ENCODE measurements at places on chromosomes 12 and 14.

DNA sequence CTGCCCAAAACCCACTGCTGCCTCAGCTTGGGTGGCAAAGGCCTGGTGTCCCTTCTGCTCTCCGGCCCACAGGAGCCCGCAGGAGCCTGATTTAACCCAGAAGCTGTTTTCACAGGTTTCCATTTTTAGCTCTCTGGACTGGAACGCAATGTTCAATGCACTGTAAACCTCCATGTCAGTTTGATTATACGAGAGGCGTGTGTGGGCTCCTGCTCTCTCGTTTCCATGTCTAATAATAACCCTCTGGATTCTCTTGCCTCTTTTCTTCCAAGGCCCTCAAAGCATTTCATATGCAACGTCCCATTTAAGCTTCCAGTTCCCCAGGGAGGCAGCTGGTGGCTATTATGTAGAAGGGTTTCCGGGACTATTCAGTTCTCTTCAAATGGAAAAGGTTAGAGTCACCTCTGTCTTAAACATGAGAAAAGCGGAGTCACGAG is 161.1 kb downstream of the SUDS3 start:
- no peaks in the 10 kb centered on the region for H3K4me1 ChIP-seq
- no peaks in the 10 kb centered on the region for H3K36me3 ChIP-seq
- no peak overlapping the region for H3K27ac ChIP-seq
- no peak for DNase-seq

GRCh38 chr14:59768855-59769375 is 101.7 kb downstream of the RTN1 start:
- no peak overlapping the region for H3K4me3 ChIP-seq
- no peaks in the 10 kb centered on the region for H3K4me1 ChIP-seq
- H3K27ac ChIP-seq = no peak overlapping the region
- H3K36me3 ChIP-seq = no peaks in the 10 kb centered on the region
- H3K27me3 ChIP-seq = peaks cover 6% of the 10 kb centered on the region
- DNase-seq = no peak

- H3K4me3 ChIP-seq = no peak overlapping the region
- peaks cover 17% of the 10 kb centered on the region for H3K4me1 ChIP-seq
- peaks cover 23% of the 10 kb centered on the region for H3K27me3 ChIP-seq
- no peaks in the 10 kb centered on the region for H3K36me3 ChIP-seq
- DNase-seq = no peak
Measured at GRCh38 chr12:30792648-30793499, 38.1 kb upstream of the CAPRIN2 start.

- no peak for DNase-seq
- H3K36me3 ChIP-seq = no peaks in the 10 kb centered on the region
- no peaks in the 10 kb centered on the region for H3K27me3 ChIP-seq
- no peaks in the 10 kb centered on the region for H3K4me1 ChIP-seq
- no peak overlapping the region for H3K27ac ChIP-seq
Measured at GRCh38 chr14:39014460-39014859, 88.6 kb downstream of the SEC23A start.

GRCh38 chr12:12890543-12891079 is 751 bp upstream of the GPRC5A start:
- peaks cover 9% of the 10 kb centered on the region for H3K4me1 ChIP-seq
- DNase-seq = peak; percentile 52
- H3K36me3 ChIP-seq = no peaks in the 10 kb centered on the region
- H3K27me3 ChIP-seq = peaks cover 26% of the 10 kb centered on the region

DNA sequence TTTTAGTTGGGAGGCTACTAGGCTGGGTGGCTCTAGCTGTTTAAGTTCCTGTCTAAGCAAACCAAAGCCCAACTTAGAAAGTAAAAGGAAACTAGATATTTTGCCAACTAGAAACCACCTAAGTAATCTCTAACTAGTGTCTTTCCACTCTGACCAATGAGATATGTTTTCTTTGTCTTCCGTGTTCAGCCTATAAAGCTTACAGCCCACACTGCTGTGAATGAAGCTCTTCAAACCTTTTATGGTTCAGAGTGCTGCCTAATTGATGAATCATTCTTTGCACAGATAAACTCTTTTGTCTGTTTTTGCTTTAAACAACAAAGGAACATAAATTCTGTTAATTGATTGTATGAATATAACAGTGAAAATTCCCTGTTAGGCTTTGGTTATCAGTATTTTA is 66.1 kb downstream of the FUT8 start:
- peak overlapping the region; percentile 8 for H3K27ac ChIP-seq
- peaks cover 72% of the 10 kb centered on the region for H3K4me1 ChIP-seq
- H3K36me3 ChIP-seq = peaks cover 15% of the 10 kb centered on the region
- no peak for DNase-seq
- H3K27me3 ChIP-seq = no peaks in the 10 kb centered on the region

- no peaks in the 10 kb centered on the region for H3K36me3 ChIP-seq
- no peak overlapping the region for H3K4me3 ChIP-seq
- H3K27ac ChIP-seq = no peak overlapping the region
- H3K4me1 ChIP-seq = no peaks in the 10 kb centered on the region
Measured at GRCh38 chr14:78586681-78587080, 416.5 kb downstream of the NRXN3 start.

DNA sequence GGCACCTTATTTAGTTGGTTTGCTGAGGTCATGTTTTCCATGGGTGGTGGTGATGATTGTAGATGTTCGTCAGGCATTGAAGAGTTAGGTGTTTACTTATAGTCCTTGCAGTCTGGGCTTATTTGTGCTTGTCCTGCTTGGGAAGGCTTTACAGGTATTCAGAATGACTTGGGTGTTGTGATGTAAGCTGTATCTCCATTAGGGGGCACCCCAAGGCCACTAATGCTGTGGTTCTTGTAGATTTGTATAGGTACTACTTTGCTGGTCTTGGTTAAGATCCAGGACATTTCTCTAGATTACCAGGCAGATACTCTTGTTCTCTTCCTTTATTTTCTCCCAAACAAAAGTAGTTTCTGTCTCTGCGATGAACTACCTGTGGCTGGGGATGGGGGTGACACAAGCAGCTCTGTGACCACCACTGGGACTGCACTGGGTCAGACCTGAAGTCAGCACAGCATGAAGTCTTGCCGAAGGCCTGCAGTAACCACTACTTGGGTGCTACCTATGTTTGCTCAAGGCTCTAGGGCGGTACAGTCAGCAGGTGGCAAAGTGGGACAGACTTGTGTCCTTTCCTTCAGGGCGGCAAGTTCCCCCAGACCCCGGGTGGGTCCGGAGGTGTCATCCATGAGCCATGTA is 35.8 kb upstream of the FBXO33 start:
- peak; percentile 59 for DNase-seq
- no peaks in the 10 kb centered on the region for H3K36me3 ChIP-seq
- H3K4me3 ChIP-seq = no peak overlapping the region
- peaks cover 6% of the 10 kb centered on the region for H3K27me3 ChIP-seq
- H3K27ac ChIP-seq = no peak overlapping the region

DNA sequence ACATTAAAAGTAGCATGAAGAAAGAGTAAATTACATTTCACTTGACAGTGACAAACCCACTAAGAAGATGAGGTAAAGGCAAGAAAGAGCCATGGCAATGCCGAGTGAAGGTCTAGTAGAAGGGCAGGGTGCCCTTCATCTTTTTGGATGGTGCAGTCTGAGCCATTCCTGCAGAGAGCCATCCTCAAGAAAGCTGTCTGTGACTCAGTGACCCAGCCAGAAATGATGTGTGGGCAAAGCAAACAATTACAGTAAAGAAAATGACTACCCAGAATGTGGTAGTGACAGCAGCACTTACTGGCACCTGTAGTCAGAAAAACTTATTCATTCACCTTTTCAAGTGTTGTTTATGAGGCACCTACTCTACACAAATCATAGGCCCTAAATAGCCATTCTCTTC is 281.7 kb downstream of the DUSP6 start:
- H3K4me3 ChIP-seq = no peak overlapping the region
- peak; percentile 68 for DNase-seq
- H3K4me1 ChIP-seq = peaks cover 60% of the 10 kb centered on the region
- H3K27ac ChIP-seq = peak overlapping the region; percentile 91

DNA sequence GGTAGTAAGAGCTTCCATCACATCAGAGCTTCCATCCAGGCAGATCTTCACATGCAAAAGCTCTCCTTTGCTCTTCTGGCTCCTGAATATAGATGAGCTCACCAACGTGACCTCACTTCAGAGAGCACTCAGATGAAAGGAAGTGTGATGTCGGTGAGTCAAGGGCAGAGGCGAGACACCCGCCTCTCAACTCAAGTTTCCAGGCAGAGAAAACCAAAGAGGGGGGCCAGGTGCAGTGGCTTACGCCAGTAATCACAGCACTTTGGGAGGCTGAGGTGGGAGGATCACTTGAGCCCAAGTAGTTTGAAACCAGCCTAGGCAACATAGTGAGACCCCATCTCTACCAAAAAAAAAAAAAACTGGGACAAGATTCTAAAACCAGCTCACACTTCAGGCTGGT is 126.9 kb downstream of the DUSP6 start:
- peaks cover 64% of the 10 kb centered on the region for H3K4me1 ChIP-seq
- H3K4me3 ChIP-seq = peak overlapping the region; percentile 58
- peaks cover 10% of the 10 kb centered on the region for H3K36me3 ChIP-seq
- DNase-seq = peak; percentile 90
- peak overlapping the region; percentile 99 for H3K27ac ChIP-seq

- peak overlapping the region; percentile 4 for H3K4me3 ChIP-seq
- H3K36me3 ChIP-seq = no peaks in the 10 kb centered on the region
- peaks cover 5% of the 10 kb centered on the region for H3K27me3 ChIP-seq
- peaks cover 36% of the 10 kb centered on the region for H3K4me1 ChIP-seq
- peak; percentile 23 for DNase-seq
- H3K27ac ChIP-seq = no peak overlapping the region
Measured at GRCh38 chr14:105479431-105480158, 5.0 kb downstream of the CRIP2 start.

DNA sequence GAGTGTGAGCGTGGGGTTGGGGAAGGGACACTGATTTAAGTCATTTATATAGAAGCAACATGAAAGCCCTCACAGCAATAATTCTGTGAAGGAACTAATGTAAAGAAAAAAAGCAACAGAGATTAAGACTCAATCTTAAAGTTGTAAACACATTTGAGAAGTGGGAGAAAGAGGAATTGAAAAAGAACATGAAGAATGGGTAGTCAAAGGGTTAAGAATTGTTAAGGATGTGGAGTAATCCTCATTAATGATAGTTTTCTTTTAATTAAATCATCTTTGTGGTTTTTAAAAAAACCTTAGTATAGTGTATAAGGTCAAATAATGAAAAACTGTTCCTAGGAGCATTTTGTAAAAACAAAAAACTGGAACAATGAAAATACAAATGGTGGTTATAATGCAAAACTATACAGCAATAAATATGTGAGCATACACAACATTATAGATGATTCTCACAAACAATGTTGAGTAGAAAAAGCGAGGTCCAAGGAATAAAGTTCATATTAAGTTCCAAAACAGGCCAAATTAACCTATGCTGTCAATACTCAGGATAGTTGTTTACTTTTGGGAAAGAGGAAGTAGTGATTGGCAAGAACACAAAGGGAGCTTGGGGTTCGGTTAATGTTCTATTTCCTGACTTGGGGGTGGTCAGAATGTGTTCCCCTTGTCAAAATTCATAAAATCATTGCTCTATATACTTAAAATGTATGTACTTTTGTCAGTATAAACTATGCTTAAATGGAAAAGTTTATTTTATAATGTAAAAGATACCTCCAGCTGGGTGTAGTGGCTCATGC is 120.4 kb upstream of the ATF7IP start:
- H3K27ac ChIP-seq = no peak overlapping the region
- peaks cover 11% of the 10 kb centered on the region for H3K36me3 ChIP-seq
- peaks cover 8% of the 10 kb centered on the region for H3K4me1 ChIP-seq
- DNase-seq = no peak

- H3K4me3 ChIP-seq = no peak overlapping the region
- no peak overlapping the region for H3K27ac ChIP-seq
- H3K36me3 ChIP-seq = no peaks in the 10 kb centered on the region
- peaks cover 9% of the 10 kb centered on the region for H3K4me1 ChIP-seq
Measured at GRCh38 chr12:76641073-76641472, 81.5 kb upstream of the OSBPL8 start.

- H3K4me1 ChIP-seq = peaks cover 79% of the 10 kb centered on the region
- peaks cover 14% of the 10 kb centered on the region for H3K36me3 ChIP-seq
- no peak overlapping the region for H3K4me3 ChIP-seq
- H3K27ac ChIP-seq = no peak overlapping the region
- no peak for DNase-seq
Measured at GRCh38 chr14:70649803-70650202, 8.1 kb downstream of the TTC9 start.

- peaks cover 5% of the 10 kb centered on the region for H3K4me1 ChIP-seq
- DNase-seq = no peak
- H3K4me3 ChIP-seq = no peak overlapping the region
- no peak overlapping the region for H3K27ac ChIP-seq
- H3K36me3 ChIP-seq = no peaks in the 10 kb centered on the region
Measured at GRCh38 chr12:8680533-8680932, 17.3 kb upstream of the RIMKLB start.

GRCh38 chr14:30443368-30444007 is 115.5 kb upstream of the G2E3 start:
- no peak overlapping the region for H3K4me3 ChIP-seq
- peaks cover 5% of the 10 kb centered on the region for H3K27me3 ChIP-seq
- H3K36me3 ChIP-seq = no peaks in the 10 kb centered on the region
- no peak overlapping the region for H3K27ac ChIP-seq

- no peaks in the 10 kb centered on the region for H3K27me3 ChIP-seq
- no peak overlapping the region for H3K27ac ChIP-seq
- no peak overlapping the region for H3K4me3 ChIP-seq
Measured at GRCh38 chr12:89919241-89919906, 210.7 kb upstream of the ATP2B1 start.

- no peak overlapping the region for H3K27ac ChIP-seq
- H3K27me3 ChIP-seq = no peaks in the 10 kb centered on the region
- peaks cover 17% of the 10 kb centered on the region for H3K36me3 ChIP-seq
- no peak overlapping the region for H3K4me3 ChIP-seq
Measured at GRCh38 chr12:7934889-7935492, 996 bp downstream of the SLC2A3 start.

DNA sequence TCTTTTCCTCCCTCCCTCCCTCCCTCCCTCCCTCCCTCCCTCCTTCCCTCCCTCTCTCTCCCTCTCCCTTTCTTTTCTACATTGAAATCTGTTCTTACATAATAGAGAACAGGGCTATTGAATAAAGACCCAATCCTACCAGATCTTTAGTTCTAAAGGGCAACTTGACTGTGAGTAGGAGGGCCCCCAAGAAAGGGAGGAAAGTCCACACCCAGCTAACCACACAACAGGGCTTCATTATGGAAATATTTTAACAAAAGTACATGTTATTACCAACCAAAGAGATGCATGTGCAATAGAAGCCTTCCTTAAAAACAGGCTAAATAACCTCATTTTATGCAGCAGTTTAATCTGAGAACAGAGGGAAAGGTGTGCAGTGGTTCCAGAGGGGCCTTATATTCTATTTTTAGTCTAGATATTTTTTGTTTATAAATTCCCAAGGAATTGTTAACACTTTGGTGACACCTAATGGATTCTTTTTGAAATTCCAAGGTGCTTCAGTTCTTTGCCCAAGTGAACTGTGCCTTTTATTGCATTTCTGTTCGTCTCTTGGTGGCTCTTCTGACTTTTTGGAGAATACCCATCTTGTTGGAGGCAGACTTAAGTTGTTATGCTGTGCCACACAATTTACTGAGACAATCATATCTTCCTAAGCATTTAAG is 63.0 kb downstream of the GNS start:
- no peak for DNase-seq
- peaks cover 46% of the 10 kb centered on the region for H3K36me3 ChIP-seq
- H3K27me3 ChIP-seq = no peaks in the 10 kb centered on the region
- H3K27ac ChIP-seq = no peak overlapping the region
- H3K4me1 ChIP-seq = peaks cover 75% of the 10 kb centered on the region
- no peak overlapping the region for H3K4me3 ChIP-seq

All from activated CD4-positive, alpha-beta T cell treated with anti-CD3 and anti-CD28 coated beads for 36 hours (primary cell).